ENCODE measurements at places on chromosomes 16 and 17. TPM values are rescaled to one million over a fixed set of nuclear protein-coding genes. Genes with fewer than 3 reads are reported as not detected.

The LRRC59 gene
- 41.7 TPM for total RNA-seq

The EPOP gene
- total RNA-seq: 0.31 TPM

The CD300H gene
- not detected for total RNA-seq

The COX6A2 gene
- total RNA-seq: 131 TPM

The GRB2 gene
- total RNA-seq: 88.4 TPM

Measured in muscle of leg (tissue), 16 donors.